ENCODE measurements at places on chromosomes 11 and 22. TPM values are rescaled to one million over a fixed set of nuclear protein-coding genes. Genes with fewer than 3 reads are reported as not detected.

Gene SLC22A6
- not detected for total RNA-seq

Gene LRFN4
- total RNA-seq: 60.3 TPM

Gene CCDC157
- total RNA-seq: 4.6 TPM

Gene TRIM48
- total RNA-seq: not detected

Gene INS
- total RNA-seq: not detected

Gene PNPLA5
- not detected for total RNA-seq

Gene AIFM3
- 0.25 TPM for total RNA-seq

Gene EHBP1L1
- total RNA-seq: 45.1 TPM

Gene FLRT1
- under 0.01 TPM for total RNA-seq

Gene TREH
- total RNA-seq: not detected

Data from mesangial cell (primary cell).